Activated CD4-positive, alpha-beta T cell treated with anti-CD3 and anti-CD28 coated beads, Interleukin-2, Interleukin-4, amounts not matched to agents 100 ng/mL and 50 ng/mL, durations not matched to agents 16 hours and 8 hours (primary cell): ENCODE measurements at places on chromosomes 13 and 19.

GRCh38 chr19:37914908-37915307, 7.9 kb downstream of the SIPA1L3 start:
- DNase-seq, result no peak

- DNase-seq, result no peak
These were observed 30.9 kb downstream of the LAMP1 start for GRCh38 chr13:113327766-113328471.

GRCh38 chr13:87696458-87696857, 25.3 kb downstream of the SLITRK5 start:
- no peak for DNase-seq

DNA sequence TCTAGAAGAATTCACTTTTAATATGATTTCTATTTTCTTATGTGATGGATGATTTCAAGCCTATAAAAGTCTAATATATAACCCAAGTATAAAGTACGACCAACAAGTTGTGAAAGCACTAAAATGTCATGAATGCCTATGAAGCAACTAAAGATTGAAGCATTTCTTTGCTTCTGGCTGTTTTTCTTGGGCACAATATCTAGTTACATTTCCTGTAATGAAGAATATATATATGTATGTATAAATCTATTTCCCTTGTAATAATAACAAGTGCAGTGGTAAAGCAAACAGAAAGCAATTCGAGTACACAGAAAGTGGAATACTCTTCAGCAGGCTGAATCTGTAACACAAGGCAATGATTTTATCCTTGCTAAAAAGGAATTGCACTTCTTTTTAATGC, 5.4 kb downstream of the PCDH20 start:
- no peak for DNase-seq

DNA sequence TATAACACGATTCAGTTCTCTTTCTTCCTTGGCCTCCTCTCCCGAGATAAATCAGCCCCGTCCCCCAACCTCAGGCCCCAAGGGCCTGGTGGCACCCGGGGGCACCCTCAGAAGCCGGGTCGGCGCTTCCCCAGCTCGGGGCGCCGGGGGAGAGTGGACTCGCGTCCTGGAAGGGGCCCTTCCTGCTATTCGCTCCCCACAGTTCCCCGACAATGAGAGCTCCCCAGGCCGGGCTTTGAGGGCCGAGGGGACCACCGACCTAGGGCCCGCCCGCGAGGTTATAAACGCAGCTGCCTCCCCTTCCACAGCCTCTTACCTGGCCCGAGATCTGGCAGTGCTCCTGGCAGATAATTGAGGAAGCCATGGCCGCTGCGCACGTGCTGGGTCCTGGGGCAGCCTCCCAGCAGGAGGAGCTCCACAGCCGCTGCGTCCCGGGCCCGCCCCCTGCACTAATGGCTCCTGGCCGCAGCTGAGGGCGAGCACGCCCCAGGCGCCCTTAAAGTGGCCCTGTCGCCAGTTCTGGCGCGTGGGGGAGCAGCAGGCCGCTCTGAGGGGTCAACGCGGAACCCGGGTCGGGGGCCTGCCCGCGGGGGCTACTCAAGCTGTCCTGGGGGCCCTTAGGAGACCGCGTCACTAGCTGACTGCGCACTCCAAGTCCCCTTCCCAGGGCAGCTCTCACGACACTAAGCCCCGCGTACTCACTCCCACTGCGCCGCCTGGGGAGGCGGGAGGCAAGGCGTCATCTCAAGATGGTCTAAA, at the start of gene SOHLH2:
Gene SOHLH2 (minus strand): TSS at position 394 of the 759 bp plus-strand sequence. CDS start 30 bp downstream, at position 364.
- no peak for DNase-seq

- DNase-seq, result peak; percentile 85
These were observed 62.2 kb upstream of the GTF3A start for GRCh38 chr13:27362064-27362751.

DNA sequence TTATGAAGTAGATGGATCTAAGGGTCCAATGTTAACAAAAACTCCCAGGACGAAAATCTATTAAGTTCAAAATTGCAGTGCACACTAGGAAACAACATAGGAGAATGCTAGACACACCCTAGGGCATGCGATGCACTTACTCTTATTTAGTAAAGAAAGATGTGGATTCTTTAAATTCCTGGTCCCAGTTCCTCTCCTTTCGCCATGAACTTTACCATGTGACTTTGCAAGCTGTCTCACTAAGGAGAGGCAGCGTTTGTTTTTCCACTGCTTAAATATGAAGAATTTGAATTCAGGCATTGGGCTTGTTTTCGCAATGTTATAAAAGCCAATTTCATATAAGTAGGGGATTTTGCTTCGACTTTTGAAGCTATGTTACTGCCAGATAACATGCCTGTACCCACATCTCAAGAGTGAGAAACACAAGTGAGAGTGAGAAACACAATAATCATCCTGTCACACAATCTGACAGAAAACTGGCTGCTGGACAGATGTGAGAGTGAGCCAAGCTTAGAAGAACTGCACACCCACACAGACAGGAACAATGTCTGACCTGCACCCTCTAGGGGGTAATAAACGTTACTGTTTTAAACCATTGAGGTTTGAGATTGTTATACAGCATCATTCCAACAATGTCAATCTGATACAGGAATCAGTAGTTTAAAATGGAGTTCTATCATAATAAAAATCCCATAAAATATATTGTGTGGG, 1308.4 kb downstream of the SLITRK5 start:
- no peak for DNase-seq

DNA sequence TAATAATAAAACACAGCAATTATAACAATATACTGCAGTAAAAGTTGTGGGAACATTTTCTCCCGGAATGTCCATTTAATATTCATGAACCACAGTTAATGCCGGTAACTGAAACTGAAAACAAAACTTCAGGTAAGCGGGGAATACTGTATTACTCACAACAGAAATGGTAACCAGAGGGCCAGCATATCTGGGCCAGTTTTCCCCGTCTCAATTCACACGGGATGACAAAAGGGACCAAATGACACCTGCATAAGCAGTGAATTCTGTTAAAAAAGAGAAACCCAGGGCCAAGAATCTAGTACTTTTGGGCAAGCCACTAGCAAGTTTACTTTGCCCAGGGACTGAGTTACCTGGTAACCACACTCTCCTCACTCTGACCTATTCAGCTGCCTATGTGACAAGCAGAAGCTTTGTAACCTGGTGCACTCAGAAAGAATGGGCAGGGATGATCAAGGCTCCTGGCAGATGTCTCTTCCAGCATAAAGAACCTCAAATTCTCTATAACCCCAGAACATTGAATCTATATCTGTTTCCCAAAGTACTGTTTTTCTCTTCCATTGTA, 1171.2 kb downstream of the DIAPH3 start:
- no peak for DNase-seq

DNA sequence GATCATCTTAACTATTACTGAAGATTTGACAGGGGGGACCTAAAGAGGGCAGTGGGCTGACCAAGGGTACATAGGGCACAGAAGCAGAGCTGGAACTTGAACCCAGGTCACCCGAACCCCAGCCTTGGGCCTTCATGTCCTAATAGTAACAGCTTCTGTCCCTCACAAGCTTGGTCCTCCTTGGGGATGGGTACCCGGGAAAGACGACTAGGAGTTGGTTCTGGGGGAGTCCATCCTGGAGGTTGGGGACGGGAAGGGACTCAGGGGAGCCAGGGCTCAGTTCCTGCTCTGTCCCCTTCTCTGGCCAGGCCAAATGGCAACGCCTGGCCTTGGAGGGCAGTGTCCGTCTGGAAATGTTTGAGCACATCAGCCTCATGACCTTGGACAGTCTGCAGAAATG, 39.6 kb upstream of the CYP4F8 start:
- DNase-seq, result no peak

DNA sequence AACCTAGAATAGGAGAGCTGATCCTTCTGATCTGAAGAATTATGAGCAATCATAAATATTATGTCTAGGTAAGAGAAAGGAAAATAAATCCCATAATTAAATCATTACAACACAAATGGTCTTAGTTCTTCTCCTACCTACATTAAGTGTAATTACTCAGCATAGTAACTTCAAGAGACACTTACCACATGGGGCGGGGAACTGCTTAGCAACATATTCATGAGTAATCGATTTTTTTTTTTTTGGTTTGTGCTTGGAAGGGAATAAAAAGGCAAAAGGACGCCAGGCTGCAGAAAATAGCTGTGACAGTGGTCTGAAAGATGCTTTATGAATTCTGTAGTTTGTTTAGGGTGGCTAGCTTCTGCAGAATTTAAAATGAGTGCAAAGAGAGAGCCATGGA, 103.3 kb upstream of the HTR2A start:
- no peak for DNase-seq

DNA sequence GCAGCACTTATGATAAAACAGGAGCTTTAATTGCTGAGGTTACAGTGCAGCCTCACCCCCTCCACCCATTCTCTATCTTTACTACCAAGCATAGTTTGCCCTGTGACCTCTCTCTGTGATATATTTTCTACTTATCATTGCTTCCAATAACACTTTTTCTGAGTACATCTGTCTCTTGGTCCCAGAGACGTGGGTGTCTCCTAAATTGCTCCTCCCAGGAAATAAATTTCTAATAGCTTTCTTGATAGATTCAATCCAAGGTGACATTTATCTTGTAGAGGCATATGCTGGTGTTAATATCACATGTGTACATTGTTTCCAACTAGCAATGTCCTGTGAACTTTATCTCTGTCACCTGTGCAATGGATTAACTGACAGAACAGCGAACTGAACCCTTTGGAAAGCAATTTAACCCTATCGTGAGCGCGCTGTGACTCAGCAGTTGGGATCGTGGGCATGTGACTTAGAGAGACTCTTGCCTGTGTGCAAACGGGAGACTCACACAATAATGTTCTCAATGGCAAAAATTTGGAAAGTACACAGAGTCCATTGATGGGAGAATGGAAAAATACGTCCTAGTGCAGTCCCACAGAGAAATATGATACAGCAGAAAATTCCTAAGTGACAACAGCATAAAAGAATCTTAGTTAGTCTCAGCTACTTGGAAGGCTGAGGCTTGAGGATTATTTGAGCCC, 7.0 kb upstream of the MAP2K2 start:
- no peak for DNase-seq

- DNase-seq, result peak; percentile 94
These were observed 231.7 kb upstream of the SERP2 start for GRCh38 chr13:44141725-44142539.

- no peak for DNase-seq
These were observed 6.0 kb downstream of the AKAP8L start for GRCh38 chr19:15412832-15413231.

GRCh38 chr13:76948149-76948548, at the start of gene ACOD1:
ACOD1 (plus strand) TSS chr13:76948511; CDS start chr13:76948559, 48 bp downstream.
- DNase-seq, result no peak

GRCh38 chr19:57096685-57097361, 23.0 kb upstream of the USP29 start:
- no peak for DNase-seq

GRCh38 chr19:52685811-52686210, 47.7 kb upstream of the ZNF83 start:
- no peak for DNase-seq

GRCh38 chr19:1223018-1223855, 14.6 kb downstream of the CBARP start:
- DNase-seq, result no peak

DNA sequence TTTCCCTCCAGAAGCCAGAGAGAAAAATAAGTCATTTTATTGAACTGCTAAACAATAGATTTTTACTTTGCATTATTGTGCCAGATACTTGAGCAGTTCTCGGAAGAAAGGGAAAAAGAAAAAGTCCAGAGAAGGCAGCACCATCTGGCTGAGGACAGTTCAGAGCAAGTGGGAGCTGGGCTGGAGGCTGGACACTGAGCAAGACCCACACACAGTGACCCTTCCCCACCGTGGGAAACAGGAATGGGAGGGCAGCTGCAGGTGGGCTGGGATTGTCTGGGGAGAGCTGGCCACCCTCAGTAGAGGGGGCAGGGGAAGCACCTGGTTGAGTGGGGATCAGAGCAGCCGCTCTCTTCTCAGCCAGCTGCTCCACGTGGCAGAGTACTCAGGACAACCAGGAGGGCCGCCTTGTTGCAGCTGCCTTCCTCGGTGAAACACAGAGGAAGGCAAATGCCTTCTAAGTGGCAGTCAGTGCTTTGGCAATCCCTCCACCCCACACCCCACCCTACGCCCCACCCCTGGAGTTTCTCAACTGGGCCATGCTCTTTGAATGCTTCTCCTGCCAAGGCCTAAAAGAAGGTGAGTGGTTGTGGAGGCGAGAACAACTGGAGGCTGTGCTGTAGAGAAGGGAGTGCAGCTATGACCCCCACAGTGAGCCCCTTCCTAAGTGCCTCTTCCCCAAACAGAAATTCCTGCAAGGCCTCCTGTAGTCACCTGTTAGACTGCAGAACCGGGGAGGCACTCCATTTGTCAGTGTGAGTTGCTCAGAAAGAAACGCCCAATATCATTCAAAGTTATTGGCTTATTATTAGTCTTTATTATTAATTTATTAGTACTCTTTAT, 179.3 kb downstream of the ZIC5 start:
- no peak for DNase-seq

- DNase-seq, result no peak
These were observed 6.5 kb upstream of the CIRBP start for GRCh38 chr19:1262623-1263123.

GRCh38 chr13:27975564-27976361, 6.6 kb upstream of the CDX2 start:
- no peak for DNase-seq

DNA sequence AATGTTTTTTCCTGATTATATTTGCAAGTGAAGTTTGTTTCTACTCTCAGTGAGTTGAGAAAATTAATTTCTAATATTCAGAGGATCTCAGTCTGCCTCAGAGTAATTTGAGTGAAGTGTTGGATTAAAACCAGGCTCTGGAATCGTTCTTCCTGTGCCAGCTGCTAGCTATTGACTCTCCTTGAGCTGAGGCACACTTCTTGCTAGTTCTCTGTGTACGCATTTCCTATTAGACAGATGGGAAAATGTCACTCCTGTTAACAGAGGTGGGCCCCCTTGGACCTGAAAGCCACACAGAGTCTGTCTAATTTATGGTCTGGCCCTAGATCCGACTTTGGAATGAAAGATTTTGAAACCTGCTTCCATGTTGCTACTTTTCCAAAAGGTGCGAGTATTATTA, 107.6 kb upstream of the RNF113B start:
- no peak for DNase-seq

GRCh38 chr19:52248241-52248640, 21.1 kb upstream of the ZNF766 start:
- no peak for DNase-seq

- DNase-seq, result no peak
These were observed 334.7 kb upstream of the DACH1 start for GRCh38 chr13:72201726-72202125.

DNA sequence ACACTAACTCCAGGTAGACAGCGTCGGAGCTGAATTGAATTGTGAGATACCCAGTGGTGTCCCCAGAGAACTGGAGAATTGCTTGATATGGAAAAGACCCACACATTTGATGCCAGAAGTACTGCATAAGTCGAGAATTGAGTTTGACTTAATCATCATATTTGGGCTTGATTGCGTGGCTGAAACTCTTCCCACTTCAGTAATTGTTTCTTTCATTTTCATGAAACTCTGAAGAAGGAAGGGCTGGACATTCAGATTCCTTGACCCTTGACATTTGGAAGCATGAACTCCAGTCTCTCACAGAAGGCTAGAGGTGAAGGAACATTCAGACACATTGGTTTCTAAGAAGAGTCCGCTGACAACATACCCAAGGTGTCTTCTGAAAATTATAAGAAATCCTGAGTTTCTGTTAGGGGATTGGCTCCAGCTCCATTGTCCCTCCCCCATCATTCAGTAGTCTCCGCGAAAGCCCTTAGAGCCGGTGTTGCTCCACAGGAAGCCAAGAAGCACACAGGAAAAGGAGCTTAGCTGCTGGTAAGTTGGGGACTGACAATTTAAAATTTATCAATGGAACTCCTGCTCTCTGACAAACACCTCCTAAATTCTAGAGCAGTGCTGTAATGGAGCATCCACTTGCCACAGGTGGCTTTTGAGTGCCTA, at the start of gene FPR2:
Gene FPR2 (plus strand): TSS at position 484 of the 660 bp plus-strand sequence. CDS start 7,479 bp downstream, outside the sequence.
- no peak for DNase-seq

GRCh38 chr13:110538632-110539031, 22.9 kb downstream of the RAB20 start:
- DNase-seq, result no peak
